ELR (cell line): ENCODE measurements at places on chromosomes 2 and 18.
A peak's percentile ranks its signal among the peaks of the same experiment; 100 is the strongest.

- no peak for DNase-seq
Measured at GRCh38 chr2:196182439-196183171, 11.2 kb upstream of the STK17B start.

GRCh38 chr2:232884001-232884421, 13.9 kb downstream of the SNORC start:
- no peak for DNase-seq

GRCh38 chr2:236083934-236084333, 84.3 kb downstream of the GBX2 start:
- no peak for DNase-seq

- peak; percentile 32 for DNase-seq
Measured at GRCh38 chr2:112630268-112630667, 15.5 kb upstream of the SLC20A1 start.

GRCh38 chr2:67320861-67321587, 76.1 kb upstream of the ETAA1 start:
- DNase-seq = no peak
